GM12865 (cell line): ENCODE measurements at places on chromosomes 4 and X.
A peak's percentile ranks its signal among the peaks of the same experiment; 100 is the strongest.

DNA sequence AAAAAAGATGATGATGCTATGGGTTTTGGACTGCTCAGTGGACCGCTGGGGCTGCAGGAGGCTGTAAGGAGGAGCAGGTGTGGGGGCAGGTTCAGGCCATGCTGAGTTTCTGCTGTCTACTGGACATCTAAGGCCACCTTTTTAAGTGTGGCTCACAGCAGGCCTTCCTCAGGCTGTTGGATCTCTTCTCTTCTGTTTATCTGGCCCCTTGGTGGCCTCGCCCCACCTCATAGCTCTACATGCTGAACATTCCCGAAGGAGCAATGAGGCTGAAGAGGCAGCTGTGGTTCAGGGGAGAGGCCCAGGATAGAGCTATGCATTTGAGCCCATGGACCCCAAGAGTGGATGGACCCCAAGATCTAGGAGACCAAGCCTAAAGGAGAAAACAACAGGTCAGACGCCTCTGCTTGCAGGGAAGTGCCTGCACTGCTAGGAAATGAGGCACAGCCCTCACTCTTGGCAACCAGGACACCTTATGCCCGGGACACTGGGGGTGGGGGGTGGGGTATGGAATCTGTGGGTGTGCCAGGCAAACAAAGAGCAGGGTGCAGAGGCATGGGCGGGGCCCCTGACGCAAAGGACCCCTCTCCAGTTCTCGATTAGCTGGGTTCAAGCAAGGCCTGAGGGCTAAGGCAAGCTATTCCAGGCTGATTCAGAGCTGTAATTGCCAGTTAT is 168.9 kb downstream of the BCOR start:
- no peak for DNase-seq

GRCh38 chr4:46886711-46887110 is 22.3 kb downstream of the COX7B2 start:
- peak; percentile 5 for DNase-seq

- peak; percentile 40 for DNase-seq
Measured at GRCh38 chr4:76784237-76784636, 113.7 kb downstream of the SOWAHB start.

- DNase-seq: no peak
Measured at GRCh38 chr4:167109859-167110258, 124.4 kb downstream of the SPOCK3 start.
